A673 (cell line): ENCODE measurements at places on chromosomes 4 and X.

- DNase-seq = no peak
These were observed 10.1 kb upstream of the MAP7D3 start for GRCh38 chrX:136261321-136261720.

DNA sequence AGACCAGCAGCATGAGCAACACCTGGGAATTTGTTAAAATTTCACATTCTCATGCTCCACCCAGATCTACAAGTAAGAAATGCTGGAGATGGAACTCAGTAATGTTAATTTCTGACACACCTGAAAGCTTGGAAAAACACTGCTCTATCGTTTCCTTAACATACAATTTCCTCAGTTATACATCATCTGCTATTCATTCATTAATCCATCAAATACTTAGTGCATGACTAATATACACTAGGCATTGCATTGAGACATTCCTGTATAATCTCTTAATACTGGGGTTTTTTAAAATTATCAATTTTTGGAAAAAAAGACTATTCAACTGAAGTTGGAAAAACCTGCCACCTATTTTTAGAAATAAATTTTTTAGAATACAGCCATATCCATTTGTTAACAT, 106.1 kb downstream of the CHM start:
- DNase-seq = no peak

DNA sequence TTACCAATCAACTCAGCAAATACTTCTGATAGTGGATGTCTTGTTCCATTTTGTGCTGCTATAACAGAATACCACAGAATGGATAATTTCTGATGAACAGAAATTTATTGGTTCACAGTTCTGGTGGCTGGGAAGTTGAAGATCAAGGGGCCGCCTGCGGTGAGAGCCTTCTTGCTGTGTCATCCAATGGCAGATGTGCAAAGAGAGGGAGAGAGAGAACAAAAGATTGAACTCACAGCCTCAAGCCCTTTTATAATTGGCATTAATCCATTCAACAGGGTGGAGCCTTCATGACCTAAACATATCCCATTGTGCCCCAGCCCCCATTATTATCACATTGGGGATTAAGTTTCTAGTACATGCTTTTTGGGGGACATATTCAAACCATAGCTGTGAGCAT, 86.1 kb downstream of the ADGRG4 start:
- DNase-seq = peak; percentile 1

GRCh38 chr4:85951099-85951498, 408.8 kb downstream of the MAPK10 start:
- DNase-seq = no peak

- DNase-seq = no peak
These were observed 6.6 kb downstream of the REST start for GRCh38 chr4:56914336-56914735.

GRCh38 chr4:104983615-104984179, 163.0 kb upstream of the TET2 start:
- DNase-seq = no peak

GRCh38 chrX:1034717-1035116, 177.7 kb downstream of the CRLF2 start:
- DNase-seq = no peak

- DNase-seq = peak; percentile 75
These were observed 6.2 kb upstream of the STK32B start for GRCh38 chr4:5045097-5045496.
